G401 (cell line): ENCODE measurements at places on chromosomes 13 and 19.

DNA sequence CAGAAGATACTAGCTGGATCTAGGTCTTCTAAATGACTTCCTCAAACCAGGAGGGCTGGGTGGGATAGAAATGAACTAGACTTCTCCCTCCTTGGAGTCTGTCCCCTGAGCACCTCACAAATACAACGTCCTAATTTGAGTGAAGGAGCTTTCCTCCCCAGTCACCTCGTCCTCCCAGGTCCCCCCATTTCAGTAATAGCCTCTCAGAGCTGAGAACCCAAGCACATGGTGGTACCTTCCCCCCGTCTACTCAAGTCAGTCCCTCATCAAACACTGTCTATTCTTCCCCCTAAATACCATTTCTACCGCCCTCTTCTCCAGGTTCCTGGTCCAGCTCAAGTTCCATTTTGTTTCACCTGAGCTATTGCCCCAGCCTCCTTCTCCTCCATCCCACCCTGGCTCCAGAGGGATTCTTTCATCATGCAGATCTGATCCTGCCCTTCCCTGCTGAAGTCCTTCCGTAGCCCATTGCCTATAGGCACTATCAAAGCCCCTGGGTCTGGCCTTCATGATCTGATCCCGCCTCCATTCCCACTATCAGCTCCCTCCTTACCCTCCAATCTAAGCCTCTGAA is 5.3 kb upstream of the PRKCG start:
- DNase-seq, result no peak

- peak; percentile 29 for DNase-seq
Observed at GRCh38 chr13:97976610-97977521, 23.4 kb downstream of the IPO5 start.

DNA sequence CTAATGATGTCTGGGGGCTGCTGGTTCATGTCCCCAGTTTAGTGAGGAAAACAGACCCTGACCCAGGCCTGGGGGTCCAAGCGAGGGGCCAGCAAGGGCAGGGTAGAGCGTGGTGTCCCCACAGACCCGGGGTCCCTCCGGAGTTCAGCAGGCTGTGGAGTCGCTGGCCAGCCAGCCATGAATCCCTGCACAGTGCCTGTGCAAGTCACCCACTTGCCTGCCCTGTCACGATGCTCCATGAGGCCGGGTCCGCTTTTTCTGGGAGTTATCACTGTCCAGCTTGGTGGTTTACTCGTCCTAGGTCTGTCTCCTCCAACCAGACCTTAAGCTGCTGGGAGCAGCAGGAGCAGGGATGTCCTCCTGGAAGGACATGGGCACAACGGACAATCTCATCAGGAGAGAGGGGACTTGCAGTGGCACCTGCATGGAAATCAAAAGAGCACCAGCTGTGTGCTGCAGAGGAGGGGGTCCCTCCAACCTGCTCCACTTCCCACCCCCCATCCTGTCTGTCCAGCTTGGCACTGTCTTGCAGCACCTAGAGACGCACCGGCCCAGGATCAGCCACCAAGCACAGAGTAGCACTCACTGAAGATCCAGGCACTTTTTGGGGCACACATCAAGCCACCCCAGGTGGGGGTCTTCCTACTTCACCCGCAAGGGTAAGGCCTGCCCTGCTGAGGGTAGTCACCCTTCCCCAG is 121.8 kb downstream of the URI1 start:
- DNase-seq, result peak; percentile 30

- no peak for DNase-seq
Observed at GRCh38 chr13:73924607-73925006, 209.6 kb downstream of the KLF12 start.

DNA sequence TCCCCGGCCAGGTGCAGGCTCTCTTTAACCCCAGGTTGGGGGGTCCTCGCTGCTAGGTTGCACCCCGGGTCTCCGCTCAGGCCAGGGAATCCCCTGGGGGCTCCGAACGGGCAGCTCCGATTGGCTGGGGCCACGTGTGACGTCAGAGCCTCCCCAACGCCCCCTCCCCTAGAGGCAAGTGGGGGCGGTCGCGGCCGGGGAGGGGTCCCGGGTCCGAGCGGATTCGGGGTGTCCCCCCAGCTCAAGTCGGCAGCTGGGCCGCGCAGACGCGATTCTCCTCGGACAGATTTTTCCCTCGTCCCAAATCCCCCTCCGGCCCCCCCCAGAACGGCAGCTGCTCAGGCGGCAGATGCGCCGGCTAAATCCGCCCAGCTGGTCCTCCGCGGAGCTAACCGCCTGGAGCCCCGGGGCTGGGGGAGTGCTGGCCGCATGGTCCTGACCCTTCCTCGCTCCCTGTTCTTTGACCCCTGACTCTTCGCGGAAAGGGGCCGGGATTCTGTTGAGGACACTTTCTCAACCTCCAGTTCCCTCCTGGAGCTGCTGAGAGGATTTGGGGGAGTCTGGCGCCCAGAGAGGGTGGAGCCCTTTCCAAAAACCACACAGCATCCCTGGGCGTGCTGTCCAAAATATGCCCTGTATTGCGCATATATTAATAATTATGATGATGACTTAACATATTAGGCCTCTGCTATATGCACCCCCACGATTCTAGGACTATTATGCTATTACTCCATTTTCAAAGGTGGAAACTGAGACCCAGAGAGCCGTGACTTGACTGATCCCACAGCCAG is 25.4 kb upstream of the SEMA6B start:
- DNase-seq, result no peak

DNA sequence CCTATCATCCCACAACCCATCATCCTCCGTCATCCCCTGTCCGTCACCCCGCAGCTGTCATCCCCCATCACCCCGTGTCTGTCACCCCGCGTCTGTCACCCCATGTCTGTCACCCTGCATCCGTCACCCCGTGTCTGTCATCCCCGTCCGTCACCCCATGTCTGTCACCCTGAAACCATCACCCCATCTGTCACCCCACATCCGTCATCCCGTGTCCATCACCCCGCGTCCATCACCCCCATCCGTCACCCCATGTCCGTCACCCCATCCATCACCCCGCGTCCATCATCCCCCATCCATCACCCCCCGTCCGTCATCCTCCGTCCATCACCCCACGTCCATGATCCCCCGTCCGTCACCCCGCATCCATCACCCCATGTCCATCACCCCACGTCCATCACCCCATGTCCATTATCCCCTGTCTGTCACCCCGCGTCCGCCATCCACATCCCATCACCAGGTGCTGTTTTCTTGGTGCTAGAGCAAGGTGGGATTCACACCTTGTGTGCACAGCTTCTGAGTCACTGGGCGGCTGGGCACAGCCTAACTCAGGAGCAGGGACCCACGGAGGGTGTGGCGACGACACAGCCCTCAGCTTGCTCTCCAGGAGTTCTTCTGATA is 24.2 kb downstream of the RASA3 start:
- no peak for DNase-seq

DNA sequence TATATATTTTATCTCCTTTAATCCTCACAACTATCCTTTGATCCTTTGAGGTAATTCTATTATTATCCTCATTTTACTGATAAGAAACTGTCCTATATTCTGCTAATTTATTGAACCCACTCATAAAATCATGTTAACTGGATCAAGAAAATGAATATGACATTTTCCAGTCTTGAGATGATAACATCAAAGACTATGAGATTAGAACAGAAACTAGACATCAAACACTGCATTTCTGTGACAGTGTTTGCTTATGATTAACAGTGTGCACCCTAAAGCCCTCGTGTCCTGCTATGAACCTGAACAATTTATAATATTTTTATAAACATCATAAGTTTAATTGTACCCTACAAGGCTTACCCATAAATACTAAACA is 96.3 kb downstream of the TBC1D4 start:
- DNase-seq, result no peak

- no peak for DNase-seq
Observed at GRCh38 chr13:104086759-104087158, 1020.5 kb upstream of the SLC10A2 start.

DNA sequence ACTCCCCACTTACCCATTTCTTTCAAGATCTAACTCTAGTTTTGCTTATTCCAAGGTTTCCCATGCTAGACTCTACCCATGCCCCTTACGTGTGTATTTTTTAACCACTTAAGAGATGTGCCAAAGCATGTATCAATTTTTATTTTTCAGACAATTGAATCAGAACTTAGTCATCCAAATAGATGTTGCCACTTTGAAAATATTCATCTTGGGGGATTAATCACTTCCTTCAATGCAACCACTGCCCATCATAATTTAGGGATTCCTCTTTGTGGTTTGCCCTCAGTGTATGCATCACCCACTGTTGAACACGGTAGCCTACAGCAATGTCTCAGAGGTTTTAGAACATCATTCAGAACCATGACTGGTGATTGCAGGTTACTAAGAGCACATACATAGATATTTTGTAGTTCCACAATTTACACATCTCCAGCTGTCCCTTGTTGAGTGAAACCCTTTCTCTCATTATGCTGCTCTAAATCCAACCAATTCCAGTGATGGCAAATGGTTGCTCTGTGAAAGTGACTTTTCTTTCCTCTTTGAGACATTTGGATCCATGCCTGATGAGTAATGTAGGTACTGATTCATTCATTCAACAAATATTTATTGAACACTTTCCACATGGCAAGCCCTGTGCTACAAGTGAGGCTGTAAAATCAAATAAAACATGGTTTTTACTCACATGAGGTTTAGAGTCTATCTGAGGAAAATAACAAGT is 60.6 kb upstream of the SERP2 start:
- DNase-seq, result no peak

- no peak for DNase-seq
Observed at GRCh38 chr13:110254751-110255553, 52.0 kb downstream of the COL4A1 start.

DNA sequence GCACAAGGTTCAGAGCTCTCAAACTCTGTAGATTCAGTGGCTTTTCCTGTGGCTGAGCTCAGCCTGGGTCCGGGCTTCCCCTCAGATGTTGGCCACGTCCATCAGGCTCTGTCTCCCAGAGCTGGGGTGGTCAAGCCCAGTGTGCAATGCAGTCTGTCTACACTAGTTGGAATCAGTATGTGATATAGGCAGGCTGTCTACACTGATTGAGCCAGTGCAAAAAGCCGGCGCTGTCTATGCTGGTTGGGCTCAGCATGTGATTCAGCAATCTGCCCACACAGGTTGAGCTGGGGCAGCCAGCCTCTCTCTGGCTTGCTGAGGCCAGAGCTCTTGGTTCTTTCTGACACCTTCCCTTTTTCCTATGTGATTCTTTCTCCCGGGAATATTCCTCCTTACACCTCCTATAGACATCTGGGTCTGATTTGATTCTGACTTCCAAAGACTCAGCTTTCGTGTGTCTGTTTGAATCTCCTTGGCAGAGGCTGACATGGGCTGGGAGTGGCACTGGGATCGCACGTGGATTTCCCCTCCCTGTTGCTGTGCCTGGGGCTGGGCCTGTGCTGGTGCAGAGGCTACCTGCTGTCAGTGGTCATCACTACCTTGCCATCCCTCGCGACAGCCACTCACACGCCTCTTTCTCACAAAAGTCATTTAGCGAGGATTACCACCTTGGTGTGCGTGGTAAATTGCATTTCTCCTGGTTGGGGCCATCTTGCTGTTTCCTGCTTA is 9.3 kb downstream of the CHST8 start:
- peak; percentile 44 for DNase-seq

- no peak for DNase-seq
Observed at GRCh38 chr13:100674572-100674871, at the start of gene TMTC4. Gene TMTC4 (minus strand): TSS chr13:100674795. CDS start chr13:100670362, 4,433 bp downstream.

- DNase-seq, result no peak
Observed at GRCh38 chr19:48619692-48620585, 633 bp downstream of the SPHK2 start.

- no peak for DNase-seq
Observed at GRCh38 chr13:114309806-114310410, 4.4 kb upstream of the CHAMP1 start.
